ENCODE measurements at places on chromosomes 16 and 17. TPM values are rescaled to one million over a fixed set of nuclear protein-coding genes. Genes with fewer than 3 reads are reported as not detected.

DNA sequence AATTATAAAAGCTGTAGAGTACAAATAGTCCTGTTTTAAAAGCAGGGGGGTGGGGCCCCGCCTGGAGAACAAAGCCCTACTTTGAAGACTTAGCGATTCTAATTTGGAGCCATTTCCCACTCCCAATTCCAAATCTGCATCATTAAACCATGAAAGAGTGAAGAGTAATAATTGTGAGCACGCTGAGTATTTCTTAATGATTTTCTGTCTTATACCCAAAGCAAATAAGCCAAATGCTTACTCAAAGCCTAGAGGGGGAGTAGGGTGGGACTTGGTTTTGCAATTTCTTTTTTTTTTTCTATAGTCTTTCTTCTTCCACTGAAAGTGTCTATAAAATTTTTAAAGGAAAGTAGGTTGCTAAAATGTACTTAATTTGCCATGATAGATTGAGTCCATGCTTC is 470.1 kb downstream of the TOX3 start:
- H3K27me3 ChIP-seq = no peaks in the 10 kb centered on the region
- no peaks in the 10 kb centered on the region for H3K4me1 ChIP-seq
- no peak for DNase-seq

DNA sequence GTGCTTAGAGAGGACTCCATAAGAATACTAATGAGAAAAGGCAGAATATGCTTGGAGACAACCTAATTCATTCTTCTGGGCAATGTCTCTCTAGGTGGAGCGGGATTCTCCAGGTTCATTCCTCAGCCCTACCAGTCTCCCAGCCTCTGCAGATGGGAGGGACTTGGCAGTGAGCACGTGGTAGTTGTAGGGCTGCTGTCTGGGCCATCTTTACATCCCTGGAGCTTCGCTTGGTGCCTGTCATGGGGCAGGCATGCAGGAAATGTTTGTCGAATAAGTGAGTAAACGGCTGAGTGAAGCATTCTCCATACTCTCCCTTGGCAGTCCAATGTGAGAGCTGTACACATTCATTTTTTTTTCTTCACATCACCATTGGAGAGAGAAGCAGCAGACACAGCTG is 387.5 kb downstream of the UTP18 start:
- no peaks in the 10 kb centered on the region for H3K27me3 ChIP-seq
- no peak overlapping the region for H3K27ac ChIP-seq
- no peaks in the 10 kb centered on the region for H3K36me3 ChIP-seq
- no peaks in the 10 kb centered on the region for H3K4me1 ChIP-seq
- no peak for DNase-seq

DNA sequence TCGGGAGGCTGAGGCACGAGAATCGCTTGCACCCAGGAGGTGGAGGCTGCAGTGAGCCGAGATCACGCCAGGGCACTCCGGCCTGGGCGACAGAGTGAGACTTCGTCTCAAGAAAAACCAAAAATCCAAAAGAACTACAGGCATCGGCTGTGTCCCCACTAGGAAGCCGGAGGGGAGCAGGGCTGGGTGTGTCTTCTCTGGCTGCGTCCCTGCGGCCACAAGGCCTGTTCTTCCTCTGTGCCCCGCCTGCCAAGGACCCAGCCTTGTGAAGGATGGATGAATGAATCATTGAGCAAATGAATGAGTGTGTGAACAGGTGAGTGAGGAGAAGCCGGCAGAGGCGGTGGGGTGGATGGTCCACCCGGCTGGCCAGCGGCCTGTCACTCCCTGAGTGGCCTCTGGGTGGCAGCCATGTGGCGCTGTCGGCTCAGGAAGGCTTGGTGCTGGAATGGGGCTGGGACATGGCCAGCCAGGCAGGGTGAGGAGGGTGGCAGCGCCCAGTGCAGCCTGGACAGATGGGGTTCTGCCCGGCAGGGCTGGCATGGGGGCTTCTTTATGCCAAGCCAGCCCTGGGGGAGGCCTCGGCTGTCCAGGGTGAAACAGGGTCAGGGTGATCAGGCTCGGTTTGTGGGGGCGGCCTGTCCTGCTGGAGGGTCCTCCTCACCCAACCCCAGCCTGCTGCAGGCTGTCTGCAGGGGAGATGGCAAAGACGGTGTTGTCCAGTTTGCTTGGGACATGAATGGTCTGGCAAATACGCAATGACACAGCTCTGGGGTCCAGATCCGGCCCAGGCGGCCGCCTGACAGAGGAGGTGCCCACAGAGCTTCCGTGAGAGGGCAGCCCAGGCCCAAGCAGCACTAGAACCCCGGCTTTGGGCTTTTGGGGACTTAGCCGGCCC is 21.7 kb downstream of the SLC25A10 start:
- H3K4me1 ChIP-seq = peaks cover 10% of the 10 kb centered on the region
- H3K4me3 ChIP-seq = no peak overlapping the region
- H3K36me3 ChIP-seq = no peaks in the 10 kb centered on the region
- H3K27ac ChIP-seq = no peak overlapping the region

PYDC1 gene
- not detected for total RNA-seq

P2RX1 gene
- total RNA-seq = 4.6 TPM
